ENCODE measurements at places on chromosomes 7 and 10. TPM values are rescaled to one million over a fixed set of nuclear protein-coding genes. Genes with fewer than 3 reads are reported as not detected.

DNA sequence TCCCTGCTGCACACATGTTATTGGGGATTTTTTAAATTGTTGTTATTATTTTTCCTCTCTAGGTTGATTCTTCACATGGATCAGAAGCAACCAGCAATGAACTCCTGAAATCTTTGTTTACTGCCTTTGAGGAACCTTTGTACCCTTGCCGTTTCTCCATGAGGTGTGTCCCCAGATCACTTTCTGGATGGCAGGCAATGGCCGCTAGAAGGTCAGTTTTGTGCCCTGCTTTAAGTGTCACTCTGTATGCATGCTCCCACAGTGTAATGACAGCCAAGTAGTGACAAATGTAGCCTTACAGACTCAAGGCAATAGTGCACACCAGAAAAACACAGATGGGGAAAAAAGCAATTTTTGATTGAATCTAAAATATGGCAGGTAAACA is 47.7 kb upstream of the NRP1 start:
- H3K27ac ChIP-seq: no peak overlapping the region
- H3K4me3 ChIP-seq: no peak overlapping the region
- no peak for DNase-seq
- no peaks in the 10 kb centered on the region for H3K27me3 ChIP-seq
- peaks cover 14% of the 10 kb centered on the region for H3K4me1 ChIP-seq
- no peaks in the 10 kb centered on the region for H3K36me3 ChIP-seq

The ASIC3 gene
- polyA plus RNA-seq: 0.07 TPM

The DPYSL4 gene
- polyA plus RNA-seq: 1.1 TPM

DNA sequence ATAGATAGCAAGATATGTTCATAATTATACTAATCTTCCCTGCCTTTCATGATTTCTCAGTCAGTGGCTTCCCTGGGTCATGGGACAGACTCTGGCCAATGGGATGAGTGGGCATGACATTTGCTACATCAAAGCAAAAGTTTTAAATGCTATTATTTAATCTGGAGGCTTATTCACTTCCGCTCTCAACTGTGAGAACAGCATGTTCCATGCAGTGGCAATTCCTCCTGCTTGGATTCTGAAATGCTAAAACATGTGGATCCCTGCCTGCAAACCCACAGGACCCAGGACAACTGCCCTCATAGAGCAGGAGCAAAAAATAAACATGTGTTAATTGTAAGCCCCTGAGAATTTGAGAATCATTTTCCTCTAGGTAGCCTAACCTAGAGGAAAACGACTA is 1412.4 kb upstream of the CELF2 start:
- H3K27ac ChIP-seq: no peak overlapping the region
- H3K4me3 ChIP-seq: no peak overlapping the region
- no peaks in the 10 kb centered on the region for H3K27me3 ChIP-seq
- no peak for DNase-seq
- no peaks in the 10 kb centered on the region for H3K4me1 ChIP-seq

The LRRC18 gene
- 0.08 TPM for polyA plus RNA-seq

DNA sequence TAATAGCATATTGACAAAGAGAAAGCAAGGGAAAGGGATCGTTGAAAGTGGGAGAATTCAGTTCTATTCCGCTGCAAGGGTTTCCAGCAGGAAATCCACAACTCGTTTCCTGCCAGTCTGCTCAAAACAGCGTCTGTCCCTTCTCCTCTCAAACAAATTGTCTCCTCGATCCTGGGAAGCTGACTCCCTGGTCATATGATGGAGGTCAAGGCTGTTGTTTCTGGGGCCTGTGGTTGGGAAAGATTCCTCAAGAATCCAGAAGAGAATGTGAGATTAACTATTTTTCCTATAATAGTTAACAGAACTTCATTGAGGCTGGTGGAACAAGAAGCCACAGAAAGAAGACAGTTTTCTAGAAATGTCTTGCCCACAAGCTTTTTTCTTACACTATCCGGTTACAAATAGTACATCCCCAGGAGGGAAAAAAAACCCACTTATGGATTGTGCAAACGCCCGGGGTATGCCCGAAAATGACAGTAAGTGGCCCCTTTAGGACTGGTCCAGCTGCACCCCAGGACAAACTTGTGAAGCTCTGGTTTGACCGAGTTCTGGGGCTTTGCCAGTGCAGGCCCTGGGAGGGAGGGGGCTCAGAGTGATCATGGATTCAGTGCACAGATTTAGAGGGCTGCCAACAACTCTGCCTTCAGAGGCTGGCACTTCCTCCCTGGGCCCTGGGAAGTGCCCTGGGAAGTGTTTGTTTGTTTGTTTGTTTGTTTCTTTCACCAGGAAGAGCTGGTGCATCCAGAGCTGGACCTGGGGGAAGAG is 49.4 kb upstream of the CTBP2 start:
- H3K4me3 ChIP-seq: no peak overlapping the region
- H3K36me3 ChIP-seq: no peaks in the 10 kb centered on the region
- H3K27me3 ChIP-seq: no peaks in the 10 kb centered on the region
- H3K27ac ChIP-seq: no peak overlapping the region

DNA sequence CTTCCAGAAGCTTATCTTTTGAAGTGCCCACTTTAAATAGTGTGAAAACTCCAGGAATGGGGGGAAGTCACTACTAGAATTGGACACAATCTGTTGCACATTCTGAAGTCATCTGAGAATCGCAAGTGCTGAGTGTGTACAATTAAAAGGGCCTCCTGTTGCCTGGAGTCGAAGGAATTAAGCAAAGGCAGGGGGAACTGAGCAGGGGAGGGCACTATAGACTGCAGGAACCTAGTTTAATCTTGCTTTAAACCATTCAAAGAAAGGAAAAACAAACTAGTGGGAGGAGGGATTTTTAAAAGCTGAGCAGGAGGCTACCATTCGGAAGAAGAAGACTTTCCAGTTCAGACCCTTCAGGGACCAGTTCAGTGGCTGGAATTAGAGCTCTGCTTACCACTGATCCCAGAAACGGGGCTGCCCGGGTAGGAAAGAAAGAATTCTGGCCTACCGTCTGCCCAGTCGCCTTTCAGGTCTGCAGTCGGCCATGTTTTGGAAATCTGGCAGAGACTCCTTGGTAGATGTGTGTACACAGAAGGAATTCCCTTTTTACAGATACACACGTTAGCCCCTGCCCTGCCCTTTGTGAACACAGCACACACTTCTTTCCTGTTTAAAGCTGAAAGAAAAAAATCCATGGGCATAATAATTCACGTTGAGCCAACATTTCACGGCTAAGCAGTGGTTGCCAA is 610.6 kb upstream of the FOXK1 start:
- H3K4me1 ChIP-seq: no peaks in the 10 kb centered on the region
- DNase-seq: no peak
- H3K36me3 ChIP-seq: no peaks in the 10 kb centered on the region
- no peaks in the 10 kb centered on the region for H3K27me3 ChIP-seq

All from fibroblast of lung (primary cell).